ENCODE measurements at places on chromosomes 3 and 15.

DNA sequence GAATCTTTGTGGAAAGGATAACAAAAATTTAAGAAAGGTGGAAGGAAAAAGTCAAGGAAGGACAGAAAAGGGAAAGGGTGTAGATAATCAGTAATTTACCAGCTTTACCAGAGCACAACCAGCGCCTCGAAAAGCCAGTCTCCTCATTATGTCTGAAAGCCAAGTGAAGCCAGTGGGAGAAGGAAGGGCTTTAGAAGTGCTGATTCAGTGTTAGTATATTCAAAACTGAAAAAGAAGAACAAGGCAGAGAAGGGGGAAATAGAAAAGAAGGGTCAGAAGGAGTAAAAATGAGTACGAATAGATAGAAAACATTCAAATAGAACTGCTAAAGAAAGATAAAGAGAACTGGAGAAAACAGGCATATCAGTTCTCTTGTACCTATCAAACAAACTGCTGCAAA is 4.1 kb downstream of the PBRM1 start:
- no peak for DNase-seq

DNA sequence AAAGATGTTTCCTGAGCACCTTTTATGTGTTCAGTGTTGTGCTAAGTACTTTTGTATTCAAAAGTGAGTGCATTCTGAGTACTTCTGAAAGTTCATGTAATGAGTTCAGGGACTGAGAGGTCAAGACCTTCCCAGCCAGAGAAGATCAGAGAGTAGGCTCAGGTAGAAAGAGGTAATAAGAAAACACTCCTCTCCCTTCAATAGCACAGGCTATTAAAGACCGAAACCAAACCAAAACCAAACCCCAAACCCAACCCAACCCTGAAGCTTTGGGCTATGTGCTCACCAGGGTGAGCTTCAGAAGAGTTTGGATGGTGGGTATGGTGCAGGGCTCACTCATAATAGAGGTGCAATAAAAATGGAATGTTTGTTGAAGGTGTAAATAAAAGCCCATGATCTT is 76.7 kb upstream of the FAM3D start:
- DNase-seq, result no peak

- DNase-seq, result peak; percentile 5
Observed at GRCh38 chr15:43872416-43873020, 45.7 kb downstream of the WDR76 start.

- no peak for DNase-seq
Observed at GRCh38 chr3:63370094-63370493, 92.0 kb downstream of the SYNPR start.

- DNase-seq, result no peak
Observed at GRCh38 chr3:126517986-126518778, 609 bp upstream of the UROC1 start.

DNA sequence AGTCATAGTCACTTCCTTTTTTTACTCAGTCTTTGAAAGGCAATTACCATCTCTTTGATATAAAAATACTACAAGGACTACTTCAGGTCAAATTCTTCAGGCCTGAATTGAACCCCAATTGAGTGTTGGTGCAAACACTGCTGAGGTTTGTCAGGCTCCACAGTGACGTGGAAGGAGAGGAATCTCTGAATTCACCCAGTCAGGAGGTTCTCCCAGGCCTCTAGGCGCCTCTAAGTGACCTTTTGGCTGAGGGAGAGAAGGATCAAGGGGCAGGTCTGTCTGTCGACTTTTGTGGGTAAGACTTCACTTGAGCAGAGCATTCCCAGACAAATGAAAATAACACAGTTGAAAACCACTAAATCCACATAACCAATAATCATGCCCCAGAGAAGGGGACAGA is 227.6 kb upstream of the CHRNA7 start:
- DNase-seq, result no peak

DNA sequence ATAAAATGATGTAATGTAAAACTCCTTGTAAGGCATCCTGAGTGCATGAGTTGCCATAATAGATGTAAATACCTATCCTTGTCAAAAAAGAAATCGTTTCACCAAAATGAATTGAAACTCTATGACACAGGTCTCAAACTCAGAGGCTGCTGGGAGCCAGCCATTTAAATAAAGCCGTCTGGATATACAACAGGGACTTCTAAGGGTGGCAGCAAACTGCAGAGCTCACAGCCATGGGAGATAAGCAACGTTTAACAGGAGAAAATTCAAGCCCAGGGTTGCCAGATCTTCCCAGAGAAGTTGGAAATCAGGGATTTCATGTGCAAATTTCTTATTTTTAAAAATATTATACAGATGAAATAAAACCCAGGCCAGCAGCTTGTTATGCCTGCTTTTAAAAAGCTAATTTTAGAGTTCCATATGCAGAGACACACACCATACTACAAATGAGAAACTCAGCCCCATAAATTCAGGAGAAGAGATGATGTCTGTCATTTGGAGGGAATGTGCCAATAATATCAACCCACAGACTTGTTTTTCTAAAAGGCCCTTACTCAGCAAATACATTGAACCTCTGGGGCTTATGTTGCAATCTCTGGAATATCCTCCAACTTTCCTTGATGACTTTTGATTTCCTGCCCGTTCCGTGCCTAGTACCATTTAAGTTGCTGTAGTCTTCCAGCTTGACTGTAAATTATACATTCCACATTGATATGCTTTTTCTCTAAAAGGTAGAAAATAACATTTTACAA is 75.6 kb downstream of the AQP9 start:
- DNase-seq, result no peak

- DNase-seq, result no peak
Observed at GRCh38 chr3:128210711-128211110, 57.4 kb downstream of the EEFSEC start.

DNA sequence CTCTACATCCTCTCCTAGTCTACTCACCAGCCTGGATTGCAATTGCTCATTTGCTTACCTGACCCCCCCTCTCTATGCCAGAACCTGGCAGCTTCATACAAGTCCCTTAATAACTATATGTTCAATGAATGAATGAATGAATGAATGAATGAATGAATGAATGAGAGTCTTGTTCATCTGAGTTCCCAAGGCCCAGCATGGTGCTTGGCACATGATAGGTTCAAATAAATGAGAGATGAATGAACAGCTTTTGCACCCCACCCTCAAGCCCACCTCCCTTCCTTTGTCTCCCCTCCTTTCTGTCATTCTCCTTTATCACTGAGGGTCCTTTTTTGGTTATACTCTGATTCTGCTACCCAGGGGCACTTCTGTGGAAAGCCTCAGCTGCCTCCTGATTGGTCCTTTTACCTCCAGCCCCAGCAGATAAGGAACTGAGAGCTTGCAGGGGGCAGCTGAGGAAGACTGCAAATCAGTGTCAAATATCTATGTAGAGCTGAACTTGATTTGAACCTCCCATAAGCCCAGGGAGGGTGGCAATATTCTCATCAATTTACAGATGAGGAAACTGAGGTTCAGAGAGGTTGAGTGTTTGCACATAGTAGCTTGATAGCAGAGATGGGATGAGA is 54.1 kb upstream of the CHRNB4 start:
- no peak for DNase-seq

GRCh38 chr3:70749122-70749521 is 436.7 kb upstream of the MDFIC2 start:
- DNase-seq, result no peak

- peak; percentile 13 for DNase-seq
Observed at GRCh38 chr3:141308588-141309218, 59.6 kb upstream of the ZBTB38 start.

GRCh38 chr3:58429657-58430056 is 4.0 kb downstream of the PDHB start:
- DNase-seq, result no peak

GRCh38 chr3:105458518-105459215 is 92.0 kb downstream of the ALCAM start:
- no peak for DNase-seq

GRCh38 chr3:111751961-111752360 is 107.1 kb upstream of the PHLDB2 start:
- DNase-seq, result no peak

- DNase-seq, result no peak
Observed at GRCh38 chr3:197371591-197372046, 73.2 kb upstream of the DLG1 start.

- DNase-seq, result no peak
Observed at GRCh38 chr15:78103406-78104118, 11.2 kb downstream of the SH2D7 start.

DNA sequence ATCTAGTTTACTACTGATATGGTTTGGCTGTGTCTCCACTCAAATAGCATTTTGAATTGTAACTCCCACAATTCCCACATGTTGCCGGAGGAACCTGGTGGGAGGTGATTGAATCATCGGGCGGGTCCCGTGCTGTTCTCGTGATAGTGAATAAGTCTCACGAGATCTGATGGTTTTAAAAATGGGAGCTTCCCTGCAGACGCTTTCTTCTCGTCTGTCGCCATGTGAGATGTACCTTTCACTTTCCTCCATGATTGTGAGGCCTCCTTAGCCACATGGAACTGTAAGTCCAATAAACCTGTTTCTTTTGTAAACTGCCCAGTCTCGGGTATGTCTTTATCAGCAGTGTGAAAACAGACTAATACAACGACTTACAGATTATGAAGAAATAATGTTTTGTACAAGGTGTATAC is 35.6 kb upstream of the PYDC2 start:
- DNase-seq, result no peak

DNA sequence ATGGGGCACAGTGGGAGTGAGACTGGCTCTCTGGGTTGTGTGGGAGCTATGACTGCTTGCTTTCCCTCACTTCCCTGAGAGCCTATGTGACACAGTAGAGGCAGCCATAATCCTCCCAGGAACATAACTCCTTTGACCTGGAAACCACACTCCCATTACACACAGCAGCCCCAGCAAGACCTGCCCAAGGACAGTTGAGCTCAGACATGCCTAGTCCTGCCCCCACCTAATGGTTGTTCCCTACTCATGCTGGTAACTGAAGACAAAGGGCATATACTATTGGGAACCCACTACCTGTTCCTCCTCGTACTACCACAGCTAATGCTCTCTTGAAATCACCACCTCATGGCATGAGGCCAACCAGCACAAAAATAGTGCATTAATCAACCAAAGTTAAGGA is 550.4 kb upstream of the ARPP21 start:
- DNase-seq, result no peak

DNA sequence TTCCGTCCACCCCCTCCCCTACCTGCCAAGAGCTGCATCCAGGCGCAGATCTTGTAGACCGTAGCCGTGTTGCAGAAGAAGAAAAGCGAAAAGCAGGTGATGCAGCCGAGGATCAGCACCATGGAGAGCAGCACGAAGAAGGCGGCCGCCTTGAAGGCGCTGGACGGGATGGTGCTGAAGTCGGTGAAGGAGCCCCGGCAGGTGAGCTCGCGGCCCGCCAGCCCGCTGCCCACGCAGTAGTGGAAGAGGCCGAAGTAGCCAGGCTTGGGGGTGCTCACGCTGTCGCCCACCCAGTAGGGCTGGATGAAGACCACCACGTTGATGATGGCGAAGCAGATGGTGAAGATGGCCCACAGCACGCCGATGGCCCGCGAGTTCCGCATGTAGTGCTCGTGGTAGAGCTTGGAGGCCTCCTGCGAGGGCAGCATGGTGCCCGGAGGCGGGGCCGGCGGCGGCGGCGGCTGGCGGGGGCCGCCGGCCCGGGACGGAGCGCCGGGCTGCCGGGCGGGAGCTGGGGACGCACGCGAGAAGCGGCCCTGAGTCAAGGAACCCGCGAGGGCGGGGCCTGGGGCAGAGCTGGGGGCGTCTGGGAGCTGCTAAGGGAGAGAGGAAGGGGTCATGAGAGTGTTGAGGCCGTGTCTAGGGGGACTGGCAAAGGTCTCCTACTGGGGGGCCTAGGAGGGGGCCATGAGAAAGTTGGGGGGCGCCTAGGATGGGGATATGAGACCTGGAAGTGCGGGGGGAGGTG is 1.2 kb downstream of the LHFPL4 start:
- DNase-seq, result no peak

- DNase-seq, result no peak
Observed at GRCh38 chr3:194880940-194881925, 195.6 kb downstream of the FAM43A start.

- DNase-seq, result no peak
Observed at GRCh38 chr3:65811892-65812291, 226.8 kb downstream of the MAGI1 start.

DNA sequence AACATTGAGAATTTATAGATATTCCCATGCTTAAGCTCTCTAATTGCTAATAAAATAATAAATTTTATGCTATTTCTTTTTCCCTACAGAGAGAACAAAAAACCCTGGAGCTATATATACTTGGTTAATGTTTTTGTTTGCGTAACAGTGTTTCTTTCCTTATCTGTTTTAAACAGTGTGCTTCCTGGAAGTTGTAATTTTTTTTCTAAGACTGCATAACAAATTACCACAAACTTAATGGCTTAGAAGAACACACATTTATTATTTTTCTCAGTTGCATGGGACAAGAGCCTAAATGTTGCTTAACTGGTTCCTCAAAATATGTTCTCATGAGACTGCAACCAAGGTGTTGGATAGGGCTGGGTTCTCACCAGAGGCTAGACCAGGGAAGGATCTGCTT is 49.7 kb upstream of the DPH6 start:
- no peak for DNase-seq

DNA sequence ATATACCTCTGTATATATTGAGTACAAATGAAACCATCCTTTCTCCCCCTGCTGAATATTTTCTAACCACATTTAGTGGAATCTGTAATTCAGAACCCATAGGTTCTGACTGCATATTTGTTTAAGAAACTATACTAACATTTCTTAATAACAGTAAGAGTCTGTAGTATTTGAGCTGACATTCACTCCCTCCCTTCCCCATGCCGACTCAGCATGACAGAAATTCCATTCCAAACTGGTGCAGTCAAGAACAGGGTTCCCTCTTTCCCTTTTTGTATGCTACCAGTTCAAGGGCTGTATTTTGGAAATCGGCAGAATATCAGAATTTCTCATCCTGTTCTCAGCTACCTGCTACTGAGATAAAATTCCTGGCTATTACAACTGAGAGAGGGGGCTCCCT is 796.6 kb upstream of the DPPA4 start:
- no peak for DNase-seq

DNA sequence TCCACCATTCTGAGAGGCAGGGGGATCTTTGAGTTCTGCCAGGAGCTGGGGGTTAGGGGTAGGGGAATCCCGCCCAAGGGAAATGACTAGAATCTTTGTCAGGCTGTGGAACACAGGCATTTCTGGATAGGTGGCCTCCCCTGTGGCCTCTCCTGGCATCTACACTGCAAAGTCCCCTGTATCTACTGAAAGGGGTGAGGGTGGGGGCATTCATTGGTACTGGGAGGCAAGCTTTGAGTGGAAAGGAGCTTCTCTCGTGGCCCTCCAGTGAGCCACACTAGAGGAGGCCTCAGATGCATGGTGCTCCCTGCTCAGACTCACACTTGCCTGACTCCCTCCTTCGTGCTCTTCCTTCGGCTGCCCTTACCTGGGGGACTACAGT is 59.9 kb downstream of the CCNL1 start:
- no peak for DNase-seq

DNA sequence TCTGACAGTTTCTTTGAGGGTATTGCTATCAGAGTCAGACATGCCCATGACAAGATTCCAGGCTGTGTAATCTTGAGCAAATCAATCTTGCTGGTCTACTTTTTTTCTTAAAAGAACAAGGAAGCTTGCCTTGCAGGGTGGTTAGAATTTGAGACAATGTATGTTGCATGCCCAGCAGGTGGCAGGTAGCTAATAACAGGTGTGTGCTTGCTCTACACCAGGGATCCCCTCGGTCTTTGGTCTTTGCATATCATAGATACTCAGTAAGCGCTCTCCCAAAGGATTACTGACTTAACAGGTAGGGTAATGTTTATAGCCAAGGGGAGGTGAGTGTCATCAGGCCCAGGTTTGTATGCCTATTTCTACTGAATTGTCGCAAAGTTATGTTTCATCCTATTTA is 37.3 kb downstream of the CACNA1D start:
- no peak for DNase-seq

Measured in SW 1271 (cell line).